ENCODE measurements at places on chromosomes 11 and 22.

DNA sequence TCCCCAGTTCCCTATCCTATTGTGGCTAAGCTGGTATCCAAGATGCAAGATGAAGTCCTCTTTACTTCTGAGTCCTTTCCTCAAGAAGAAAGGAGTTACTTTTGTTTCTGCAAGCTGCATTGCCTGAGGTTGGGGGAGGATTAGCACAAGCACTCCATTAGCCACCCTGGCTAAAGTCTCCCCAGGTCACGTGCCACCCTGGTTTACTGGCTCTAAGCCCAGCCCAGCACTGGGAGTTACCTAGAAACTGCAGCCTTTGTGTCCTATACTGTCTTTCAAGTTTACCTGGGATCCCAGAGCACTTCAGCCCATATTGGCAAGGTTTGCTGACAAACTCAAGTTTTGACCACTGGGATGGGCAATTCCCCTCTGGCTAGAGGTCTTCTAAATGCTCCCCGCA, 78.4 kb upstream of the DBX1 start:
- DNase-seq, result no peak

GRCh38 chr11:20249378-20249777, 89.1 kb upstream of the DBX1 start:
- no peak for DNase-seq

DNA sequence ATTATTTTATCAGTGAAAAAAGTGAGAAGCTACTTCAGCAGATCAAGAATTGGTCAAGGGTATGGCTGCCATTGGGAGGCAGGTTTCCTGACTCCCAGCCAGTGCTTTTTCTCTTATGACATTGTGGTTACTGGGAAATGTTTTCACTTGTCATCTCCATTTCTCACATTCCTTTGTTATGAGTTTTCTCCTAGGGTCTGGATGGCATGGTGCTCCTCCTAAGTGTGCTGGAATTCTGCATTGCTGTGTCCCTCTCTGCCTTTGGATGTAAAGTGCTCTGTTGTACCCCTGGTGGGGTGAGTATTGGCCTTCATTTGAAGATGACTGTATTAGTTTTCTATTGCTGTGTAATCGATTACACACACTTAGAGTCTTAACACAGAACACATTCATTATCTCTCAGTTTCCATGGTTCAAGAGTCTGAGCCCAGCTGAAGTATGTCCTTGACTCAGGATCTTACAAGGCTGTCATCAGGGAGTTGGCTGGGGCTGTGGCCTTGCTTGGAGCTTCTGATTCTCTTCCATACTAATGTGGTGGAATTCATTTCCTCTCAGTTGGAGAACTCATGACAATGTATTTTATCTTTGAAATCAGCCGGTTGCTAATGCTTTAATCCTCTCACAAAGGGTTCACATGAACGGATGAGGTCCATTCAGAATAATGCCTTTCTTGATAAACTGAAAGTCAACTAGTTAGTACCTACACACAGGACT, 21.0 kb upstream of the MS4A6E start:
- no peak for DNase-seq

GRCh38 chr11:64924910-64925284, 408 bp downstream of the PPP2R5B start:
- no peak for DNase-seq

DNA sequence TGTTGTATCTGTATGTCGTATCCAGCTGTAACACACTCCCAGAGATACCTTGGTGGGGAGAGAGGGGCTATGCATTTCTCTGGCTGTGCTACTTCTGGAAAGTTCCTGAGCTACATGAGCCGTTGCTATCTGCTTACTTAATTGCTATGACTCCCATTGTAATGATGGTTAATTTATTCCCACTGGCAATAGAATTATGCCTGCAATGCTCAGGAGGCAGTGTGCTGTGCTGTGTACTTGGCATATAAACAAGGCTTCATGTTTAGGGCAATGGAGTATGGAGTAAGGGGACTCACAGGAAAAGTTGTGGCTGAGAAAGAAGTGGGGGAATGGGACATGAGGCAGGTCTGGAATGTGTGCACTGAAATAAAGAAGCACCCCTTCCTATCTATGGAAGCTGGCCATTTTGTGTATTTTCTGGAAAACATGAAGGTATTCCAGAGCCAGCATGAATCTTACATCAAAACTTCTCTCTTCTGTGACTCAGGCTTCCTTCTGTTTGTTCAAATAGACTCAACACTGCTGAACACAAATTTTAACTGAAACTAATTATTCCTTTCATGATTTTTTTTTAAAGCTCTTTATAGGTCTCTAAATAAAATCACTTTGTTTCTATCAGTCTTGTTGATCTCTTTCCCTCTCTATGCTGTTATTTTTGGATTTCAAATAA, 40.6 kb downstream of the CD44 start:
- no peak for DNase-seq

DNA sequence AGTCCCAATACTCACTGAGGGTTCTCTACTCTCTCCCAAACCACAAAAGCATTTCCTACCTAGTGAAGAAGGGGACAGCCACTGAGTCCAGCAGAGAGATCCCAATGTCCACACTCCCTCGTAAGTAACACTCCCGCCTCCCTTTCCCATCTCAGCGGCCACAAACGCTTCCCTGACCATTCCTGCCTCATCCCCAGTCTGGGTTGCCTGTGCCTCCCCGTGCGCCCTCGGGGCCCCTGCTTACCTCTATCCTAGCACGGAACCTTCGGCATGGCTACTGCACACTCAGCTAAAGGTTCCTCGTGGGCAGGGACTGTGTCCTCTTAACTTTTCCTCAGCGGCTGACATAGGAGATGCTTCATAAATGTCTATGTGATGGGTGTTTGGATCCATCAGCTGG, 1.5 kb downstream of the UPK2 start:
- no peak for DNase-seq

- DNase-seq, result no peak
Observed at GRCh38 chr11:126426820-126427749, 71.6 kb downstream of the ST3GAL4 start.

DNA sequence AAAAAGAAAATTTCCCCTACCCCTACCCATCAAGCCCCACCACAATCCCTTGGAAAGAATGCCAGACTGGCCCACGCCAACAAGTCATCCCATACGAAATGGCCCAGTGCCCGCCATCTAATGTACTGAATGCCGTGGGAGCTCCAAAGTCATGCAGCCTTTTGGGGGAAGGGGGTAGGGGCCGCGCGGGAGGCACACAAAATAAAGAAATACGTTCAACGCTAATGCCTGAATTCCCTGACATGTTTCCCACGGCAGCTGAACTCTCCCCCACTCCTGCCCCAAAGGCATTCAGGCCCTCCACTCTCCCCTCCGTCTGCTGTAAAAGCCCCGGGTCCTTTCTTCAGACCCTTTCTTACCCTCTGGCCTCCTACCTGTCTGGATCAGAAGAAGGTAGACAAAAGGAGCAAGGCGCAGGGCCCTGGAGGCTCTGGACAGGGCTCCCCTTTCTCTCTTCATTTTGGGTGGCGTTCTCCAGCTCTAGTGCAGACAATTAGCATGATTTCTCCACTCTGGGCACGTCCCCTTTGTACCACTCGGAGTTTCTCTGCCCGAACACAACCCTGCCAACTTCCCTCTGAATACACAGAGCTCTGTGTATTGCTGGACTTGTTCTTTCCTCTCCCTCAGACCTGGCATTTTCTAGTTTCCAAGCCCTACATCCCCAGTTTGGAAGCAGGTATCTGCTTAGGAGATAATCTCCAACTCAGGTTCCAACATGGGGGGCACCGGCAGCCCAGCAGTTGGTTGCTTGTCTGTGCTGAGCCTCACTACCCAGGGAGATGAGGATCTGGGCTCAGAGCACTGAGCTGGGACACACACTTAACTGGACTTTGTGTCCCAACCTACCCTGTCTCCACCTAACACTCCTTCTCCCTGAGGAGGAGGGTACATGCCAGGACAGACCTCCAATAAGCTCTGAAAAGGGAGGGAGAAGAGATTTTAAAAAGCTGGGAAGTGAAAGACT, at the start of gene HEPACAM:
TSS of gene HEPACAM (minus strand) at position 500 of the 967 bp plus-strand sequence. CDS start at position 459, 41 bp downstream.
- DNase-seq, result no peak

GRCh38 chr11:44775366-44775984, 48.7 kb downstream of the TSPAN18 start:
- DNase-seq, result peak; percentile 24

DNA sequence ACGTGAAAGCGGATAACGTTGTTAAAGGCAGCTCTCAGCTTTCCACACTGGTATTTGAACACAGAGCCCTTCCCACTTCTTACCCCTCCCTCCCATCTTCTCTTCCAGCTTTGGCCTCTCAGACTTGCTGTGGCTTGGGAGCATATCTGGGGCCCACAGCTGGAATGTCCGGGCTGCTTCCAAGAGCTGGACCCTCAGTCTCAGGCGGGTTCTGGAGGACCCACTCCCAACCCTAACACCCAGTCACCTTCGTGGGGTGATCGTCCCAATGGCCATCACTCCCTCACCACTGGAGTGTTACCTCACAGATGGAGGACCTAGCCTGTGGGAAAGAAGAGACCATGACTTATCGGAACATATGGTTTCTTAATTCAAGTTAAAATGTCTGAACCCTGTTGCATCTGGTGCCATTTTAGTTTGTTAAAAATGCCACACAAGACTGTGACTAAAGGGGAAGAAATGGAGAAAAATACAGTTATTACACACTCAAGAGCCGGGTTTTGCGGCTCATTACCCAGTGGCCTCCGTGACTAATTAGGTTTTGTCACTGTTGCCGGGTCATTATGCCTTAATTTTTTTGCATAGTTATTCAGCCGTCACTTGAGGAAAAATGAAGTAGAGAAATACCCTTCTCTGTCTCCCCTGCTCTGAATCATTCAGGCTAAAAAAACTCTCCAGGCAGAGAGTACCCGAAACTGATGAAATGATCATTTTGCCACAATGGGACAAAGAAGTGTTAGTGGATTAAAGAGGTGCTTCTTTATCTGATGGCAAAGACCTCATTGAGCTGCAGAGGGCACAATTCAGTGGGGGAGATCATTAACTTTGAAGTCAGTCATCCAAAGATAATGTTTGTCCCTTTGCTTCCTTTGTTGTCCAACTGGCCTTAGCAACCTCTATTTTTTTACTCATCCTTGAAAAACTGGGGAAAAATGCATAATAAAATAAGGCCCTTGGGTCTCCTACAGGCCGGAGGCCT, 87.2 kb upstream of the HTATIP2 start:
- DNase-seq, result no peak

- DNase-seq, result no peak
Observed at GRCh38 chr11:32184041-32184722, 93.3 kb downstream of the RCN1 start.

DNA sequence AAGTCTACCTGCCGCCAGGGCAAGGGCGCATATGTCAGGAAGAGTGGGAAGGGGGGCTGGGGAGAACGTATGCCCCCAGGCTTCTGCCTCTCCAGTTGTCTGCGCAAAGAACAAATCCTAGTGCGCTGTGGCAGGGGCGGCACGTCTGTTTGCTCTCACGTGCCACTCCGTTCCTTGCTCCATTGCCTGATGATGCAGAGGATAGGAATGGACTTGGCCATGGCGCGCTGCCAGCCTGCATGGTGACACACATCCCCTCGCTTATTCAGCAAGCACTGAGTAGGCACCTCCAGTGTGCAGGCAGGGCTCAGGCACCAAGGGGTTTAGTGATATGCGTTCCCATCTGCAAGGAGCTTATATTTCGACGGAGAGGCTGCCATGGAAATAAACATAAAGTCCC, 45.4 kb upstream of the SLC22A12 start:
- no peak for DNase-seq

DNA sequence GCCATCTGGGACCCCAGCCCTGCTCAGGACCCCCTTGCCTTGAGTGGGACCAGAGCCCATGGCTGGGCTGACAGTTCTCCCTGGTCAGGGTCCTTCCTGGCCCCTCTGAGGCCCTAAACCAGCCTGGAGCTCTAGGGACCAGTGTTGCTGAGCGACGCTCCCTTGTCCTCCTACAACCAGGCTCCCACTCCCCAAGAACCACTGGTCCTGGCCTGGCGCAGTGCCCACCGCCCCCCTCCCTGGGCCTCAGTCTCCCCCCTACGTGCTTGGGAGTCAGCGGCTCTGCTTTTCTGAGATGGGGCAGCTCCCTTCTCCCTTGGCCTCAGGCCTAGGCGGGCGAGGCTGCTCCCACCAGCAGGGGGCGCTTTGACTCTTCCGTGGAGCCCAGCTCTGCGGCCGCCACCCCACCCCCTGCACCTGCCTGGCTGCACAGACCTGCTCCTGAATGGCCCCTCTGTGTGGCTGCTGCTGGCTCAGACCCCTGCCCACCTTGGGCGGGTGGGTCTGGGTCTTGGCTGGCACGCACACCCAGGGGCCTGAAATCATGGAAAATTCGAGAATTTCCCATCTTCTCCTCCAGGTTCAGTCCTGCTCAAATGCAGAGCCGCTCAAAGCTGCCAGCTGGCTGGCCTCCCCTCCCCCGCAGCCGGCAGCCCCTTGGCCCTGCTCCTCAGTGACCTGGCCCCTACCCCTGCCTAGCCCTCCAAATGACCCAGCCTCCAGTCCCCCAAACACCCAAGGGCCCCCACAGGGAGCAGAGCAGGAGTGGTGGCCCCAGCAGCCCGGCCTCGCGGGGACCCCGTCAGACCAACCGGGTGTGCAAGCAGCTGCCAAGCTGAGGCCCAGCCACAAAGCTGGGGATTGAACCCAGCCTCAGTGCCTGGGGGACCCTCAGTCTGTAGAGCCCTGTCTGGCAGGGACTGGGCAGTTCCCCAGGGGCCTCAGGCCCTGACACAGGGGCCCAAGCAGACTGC, 9.1 kb downstream of the PRR33 start:
- peak; percentile 48 for DNase-seq

DNA sequence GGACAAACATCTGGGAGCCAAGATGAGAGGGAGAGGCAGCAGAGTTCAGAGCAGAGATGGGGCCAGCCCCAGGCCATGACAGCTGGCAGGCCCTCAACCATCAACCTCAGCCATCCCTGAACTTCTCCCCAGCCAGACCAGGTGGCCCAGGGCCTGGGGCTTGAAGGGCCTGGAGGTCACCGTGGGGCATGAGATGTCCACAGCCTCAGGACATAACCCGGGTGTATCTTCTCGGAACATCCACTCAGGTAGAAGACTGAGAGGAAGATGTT, 12.4 kb upstream of the SLC39A13 start:
- no peak for DNase-seq

DNA sequence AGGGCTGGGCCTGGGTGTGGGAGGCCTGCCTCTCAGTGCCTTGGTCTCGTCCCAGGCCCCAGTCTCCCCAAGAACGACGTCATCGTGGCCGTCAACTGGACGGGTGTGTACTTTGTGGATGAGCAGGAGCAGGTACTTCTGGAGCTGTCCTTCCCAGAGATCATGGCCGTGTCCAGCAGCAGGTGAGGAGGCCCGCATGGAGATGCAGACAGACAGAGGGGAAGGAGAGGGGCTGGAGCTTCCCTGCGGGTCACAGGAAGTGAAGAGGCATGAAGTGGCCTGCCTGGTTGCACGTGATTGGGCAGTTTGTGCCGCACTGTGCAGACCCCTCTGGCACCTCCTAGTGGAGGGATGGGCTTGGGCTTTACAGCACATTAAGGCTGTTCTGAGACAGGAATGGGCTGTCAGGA, 70.4 kb downstream of the MYO7A start:
- DNase-seq, result no peak
